Stimulated activated CD8-positive, alpha-beta memory T cell treated with anti-CD3 and anti-CD28 coated beads, Interleukin-4, amount 100 ng/mL, for 4 hours (primary cell): ENCODE measurements at places on chromosomes 7 and 10.

DNA sequence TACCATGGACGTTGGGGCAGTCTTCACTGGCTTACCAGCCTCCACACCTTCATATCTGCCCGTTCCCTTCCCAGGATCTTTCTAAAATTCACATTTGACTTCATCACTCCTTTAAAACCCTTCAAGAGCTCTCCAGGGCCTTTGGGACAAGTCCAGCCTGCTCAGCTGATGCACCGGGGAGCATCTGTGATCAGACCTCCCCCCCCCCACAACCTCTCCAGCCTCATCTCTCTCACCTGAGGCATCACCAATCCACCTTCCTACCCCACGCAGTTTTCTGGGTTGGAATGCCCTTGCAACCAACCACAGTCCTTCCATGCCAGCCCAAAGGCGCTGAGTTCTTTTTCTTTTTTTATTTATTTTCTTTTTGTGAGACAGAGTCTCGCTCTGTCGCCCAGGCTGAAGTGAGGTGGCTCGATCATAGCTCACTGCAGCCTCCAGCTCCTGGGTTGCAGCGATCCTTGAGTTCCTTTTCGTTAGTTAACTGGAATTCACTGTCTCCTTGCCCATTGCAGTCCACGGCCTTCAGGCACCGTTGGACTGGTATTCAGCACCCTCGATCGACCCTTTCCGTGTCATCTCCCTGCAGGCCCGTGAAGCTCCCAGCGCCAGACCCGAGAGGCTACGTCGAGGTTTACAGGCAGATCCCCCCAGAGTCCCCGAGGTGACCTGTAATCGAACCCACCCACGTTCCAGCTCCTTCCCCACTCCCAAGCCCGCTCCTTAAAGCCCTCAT lies 654 bp downstream of the ALKBH4 start:
- no peak for DNase-seq

DNA sequence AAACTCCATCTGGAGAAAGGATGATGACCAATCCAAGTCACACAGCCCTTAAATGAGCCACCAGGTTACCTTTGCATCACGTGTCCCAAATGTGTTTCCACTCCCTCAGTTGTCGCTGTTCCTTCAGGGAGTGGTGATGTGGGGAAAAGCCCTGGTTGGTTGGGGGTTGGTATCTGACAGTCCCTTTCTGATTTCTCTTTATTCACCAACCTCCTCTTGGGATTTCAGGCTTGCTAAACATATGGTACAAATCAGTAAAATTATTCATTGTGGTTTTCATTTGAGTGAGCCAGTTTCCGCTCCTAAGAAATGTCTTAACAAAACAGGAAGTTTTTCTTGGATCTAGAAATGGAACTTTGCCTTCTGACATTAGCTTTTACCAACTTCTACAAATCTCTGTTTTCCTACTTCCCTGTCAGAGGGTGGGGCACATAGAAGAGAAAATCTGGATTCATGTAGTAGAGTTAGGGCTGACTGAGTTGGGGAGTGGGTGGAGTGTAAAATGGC lies 40.0 kb upstream of the KMT2E start:
- no peak for DNase-seq

DNA sequence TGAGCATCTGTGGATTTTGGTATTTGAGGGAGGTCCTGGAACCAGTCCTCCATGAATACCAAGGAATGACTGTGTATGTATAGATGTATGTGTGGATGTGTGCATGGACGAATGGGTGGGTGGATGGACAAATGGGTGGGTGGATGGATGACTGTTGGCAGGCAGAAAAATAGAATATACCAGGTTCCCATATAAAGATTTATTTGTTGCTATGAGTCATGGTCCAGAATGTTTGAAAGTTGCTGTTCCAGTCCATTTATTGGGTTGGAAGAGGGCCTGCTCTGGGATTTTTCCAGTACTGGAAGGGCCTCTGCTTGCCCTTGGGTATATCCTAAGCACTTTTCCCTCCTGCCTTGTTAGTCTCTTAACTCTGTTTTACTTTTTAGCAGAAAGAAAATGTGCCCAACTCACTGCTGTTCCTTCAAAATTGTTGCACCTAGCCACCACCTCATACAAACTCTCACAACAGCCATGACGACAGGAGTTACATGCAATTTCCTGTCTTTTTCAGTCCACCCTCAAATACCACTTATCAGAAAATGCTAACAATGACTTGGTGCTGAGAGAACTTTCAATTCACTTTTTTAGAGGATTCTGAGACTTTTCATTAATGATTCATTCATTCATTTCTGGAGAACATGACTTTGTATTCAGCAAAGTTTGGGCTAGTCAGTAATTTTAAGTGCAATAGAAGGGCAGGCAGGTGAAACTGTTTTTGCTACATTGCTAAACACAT lies 108.1 kb downstream of the EEPD1 start:
- DNase-seq, result no peak

- DNase-seq, result no peak
Observed at GRCh38 chr10:88392222-88392621, 190.9 kb downstream of the RNLS start.

DNA sequence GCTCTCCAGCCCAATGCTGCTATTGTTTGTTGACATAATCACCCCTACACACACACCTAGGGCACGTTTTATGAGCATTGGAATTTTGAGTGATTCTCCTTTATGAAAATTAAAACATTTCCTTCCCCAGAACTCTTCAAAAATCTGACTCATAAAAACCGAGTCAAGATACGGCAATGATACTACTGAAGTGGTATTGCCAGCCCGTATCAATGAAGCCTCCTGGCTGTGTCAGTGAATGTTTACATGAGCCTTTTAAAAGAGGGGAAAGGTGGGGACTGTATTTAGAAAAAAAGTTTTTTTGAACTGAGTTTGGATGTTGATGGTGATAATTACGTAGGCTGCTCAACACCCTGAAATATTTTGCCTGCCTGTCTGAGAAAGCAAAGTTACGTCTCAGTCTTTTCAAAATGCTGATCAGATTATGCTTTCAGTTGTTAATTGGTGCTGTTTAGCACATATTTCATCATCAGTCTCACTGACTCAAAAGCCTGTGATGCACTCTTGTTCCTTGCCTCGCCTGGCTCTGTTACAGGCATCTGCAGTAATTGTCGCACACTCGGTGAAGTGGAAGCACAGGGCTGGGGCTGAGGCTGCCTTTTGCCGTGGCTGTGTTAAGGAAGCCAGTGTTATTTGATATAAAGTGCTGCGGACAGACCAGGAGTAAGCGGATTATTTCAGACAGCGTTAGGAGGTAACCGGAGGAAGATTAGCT lies 157.4 kb upstream of the TCF7L2 start:
- DNase-seq, result no peak

DNA sequence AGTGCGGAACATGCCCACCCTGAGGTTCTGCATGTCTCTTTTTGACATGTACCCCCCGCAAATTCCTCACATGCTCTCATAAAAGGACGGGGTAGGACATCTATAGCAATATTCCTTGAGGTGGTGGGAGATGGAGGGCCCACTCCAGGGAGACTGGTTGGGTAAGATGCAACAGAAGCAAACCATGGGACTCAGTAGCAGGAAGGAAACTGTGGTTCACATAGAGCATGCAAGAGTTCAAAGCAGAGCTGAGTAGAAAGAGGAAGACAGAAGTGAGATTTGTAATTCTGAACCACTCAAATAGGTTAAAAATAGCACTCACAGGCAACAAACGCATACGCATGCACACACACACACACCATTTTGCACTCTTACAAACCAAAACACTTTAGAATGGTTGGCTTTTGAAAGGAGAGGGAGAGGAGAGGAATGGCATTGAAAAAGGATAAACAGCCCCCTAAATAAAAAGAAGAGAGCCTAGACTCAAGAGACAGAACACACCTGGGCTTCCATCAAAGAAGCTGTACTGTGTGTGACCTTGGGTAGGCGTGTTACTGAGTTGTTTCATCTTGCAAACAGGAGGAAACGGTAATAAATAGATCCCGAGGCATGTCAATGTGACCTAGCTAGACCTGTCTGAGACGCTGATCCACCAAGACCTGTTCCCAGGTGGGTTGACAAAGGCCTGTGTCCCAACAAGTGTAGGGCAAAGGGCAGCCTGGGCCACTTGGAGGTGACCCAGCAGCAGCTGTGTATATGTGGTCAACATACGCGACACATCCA lies 77.6 kb upstream of the LRRC4 start:
- DNase-seq, result no peak

DNA sequence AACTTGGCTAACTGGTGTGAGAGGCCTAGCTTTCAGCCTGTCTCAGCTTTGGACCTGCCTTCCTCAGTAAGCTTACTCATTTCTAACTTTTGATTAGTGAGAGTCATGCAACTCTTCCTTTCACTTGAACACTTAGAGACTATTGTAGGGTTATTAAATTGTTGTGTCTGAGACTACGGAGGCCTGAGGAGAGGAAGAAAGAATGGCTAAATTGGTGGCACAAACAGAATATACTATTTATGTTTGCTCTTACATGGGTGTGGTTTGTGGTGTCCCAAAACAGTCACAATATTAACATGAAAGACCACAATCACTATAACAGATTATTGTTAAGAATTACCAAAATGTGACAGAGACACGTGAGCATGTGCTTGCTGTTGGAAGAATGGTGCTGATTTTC lies 82.1 kb downstream of the TRIM24 start:
- no peak for DNase-seq

DNA sequence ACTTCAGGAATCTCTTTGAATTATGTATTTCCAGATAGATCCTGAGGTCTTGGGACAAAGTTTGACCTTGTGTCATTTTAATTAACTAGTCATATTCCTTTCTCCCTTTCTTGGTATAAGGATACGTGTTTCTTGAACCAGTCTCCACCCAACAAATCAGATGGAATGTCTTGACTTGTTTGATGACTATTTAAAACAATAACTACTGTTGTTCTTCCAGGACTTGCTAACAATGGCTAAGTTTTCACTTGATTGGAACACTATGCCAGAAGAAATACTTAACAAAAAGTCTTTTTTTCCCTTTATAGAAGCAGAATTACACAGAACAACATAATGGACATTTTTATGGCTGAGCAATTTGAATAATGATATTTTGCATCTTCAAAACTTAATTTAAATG lies 43.0 kb upstream of the WIPF3 start:
- no peak for DNase-seq

GRCh38 chr10:6769704-6770417 lies 189.8 kb upstream of the PRKCQ start:
- no peak for DNase-seq

DNA sequence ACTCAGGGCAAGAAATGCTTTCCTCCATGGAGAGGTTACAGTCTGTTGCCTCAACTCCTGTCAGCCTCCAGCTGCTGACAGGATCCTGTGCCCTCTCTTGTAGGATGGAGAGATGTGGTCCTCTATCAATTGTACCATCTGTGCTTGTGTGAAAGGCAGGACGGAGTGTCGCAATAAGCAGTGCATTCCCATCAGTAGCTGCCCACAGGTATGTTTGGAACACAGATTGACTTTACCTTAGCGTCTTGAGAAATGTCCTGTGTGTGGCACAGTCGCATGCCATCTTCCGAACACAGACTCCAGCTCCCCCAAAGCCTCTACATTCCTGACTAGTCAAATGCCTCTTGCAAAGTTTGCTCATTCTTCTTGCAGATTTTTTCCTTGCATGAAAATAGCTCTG lies 152.6 kb downstream of the BMPER start:
- no peak for DNase-seq

GRCh38 chr10:132281915-132282666 lies 25.7 kb downstream of the STK32C start:
- no peak for DNase-seq

GRCh38 chr7:54946764-54947163 lies 72.1 kb upstream of the EGFR start:
- no peak for DNase-seq

- no peak for DNase-seq
Observed at GRCh38 chr10:88525371-88526069, 57.6 kb downstream of the RNLS start.

GRCh38 chr7:142899661-142900060 lies 14.1 kb upstream of the TRPV6 start:
- no peak for DNase-seq

- DNase-seq, result no peak
Observed at GRCh38 chr10:105837951-105838350, 1196.9 kb downstream of the SORCS3 start.

- DNase-seq, result no peak
Observed at GRCh38 chr7:149804106-149804505, 30.7 kb upstream of the ZNF467 start.

- DNase-seq, result no peak
Observed at GRCh38 chr7:151157645-151158329, 9.7 kb downstream of the GBX1 start.

DNA sequence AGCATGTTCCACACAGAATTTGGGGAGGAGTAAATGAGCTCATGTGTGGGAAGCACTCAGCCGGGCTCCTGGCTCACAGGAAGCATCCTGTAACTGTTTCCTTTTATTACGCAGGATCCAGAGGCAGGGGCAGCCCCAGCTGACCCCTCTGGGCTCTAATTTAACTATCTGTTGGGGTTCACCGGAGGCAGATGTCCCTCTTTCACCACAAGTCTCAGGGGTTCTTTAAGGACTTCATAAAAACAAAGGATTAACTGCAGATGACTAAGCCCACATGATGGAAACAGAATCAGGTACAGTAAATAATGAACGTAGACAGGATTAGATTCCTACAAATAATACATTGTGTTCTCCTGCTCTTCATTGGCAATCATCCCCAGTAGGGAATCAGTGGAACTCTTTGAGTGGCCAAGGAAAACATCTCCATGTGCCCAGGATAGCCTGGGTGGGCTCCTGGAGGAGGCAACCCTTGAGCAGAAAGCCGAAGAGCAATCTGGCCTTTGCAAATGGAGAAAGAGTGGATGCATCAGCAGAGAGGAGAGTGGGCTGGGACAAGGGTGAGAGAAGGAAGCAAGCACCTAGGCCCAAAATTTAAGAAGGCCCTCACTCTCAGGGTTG lies 24.6 kb downstream of the TBXAS1 start:
- no peak for DNase-seq

GRCh38 chr7:142556740-142557139 lies 192.5 kb upstream of the PRSS1 start:
- no peak for DNase-seq

DNA sequence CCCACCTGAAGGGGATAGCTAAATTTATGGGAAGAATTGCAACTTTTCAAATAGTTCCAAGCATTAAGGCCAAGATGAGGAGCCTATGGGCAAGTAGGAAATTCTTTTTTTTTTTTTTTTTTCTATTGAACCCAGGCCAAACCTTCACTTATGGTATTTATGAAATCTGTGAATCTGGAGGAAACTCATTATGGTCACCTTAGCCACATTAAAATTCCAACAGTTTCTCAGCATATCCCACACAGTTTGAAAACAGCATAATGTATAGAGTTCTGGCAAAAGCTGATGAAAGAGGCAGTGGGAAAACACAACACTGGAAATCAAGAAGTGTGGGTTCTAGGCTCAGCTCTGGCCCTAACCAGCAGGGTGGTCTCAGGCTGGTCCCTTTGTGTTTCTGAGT lies 236.9 kb downstream of the PTEN start:
- no peak for DNase-seq
